ENCODE measurements at places on chromosomes 11 and 22.

DNA sequence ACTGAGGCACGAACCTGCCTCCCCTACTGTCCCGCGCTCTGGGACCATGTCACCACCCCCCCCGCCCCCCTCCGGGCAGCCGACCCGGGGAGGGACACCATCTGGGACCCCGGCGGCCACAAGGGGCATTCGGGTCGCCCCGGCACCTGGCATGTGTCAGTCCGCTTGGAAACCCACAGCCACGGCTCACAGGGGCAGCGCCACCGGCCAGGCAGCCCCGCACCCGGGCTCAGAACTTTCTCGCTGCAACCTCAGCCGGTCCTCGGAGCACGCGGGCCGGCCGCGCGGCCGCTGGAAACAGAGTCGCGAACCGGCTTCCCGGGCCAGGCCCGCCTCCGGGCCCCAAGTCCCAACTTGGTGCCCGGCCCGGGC, 159.9 kb upstream of the GRK3 start:
- no peak for DNase-seq

DNA sequence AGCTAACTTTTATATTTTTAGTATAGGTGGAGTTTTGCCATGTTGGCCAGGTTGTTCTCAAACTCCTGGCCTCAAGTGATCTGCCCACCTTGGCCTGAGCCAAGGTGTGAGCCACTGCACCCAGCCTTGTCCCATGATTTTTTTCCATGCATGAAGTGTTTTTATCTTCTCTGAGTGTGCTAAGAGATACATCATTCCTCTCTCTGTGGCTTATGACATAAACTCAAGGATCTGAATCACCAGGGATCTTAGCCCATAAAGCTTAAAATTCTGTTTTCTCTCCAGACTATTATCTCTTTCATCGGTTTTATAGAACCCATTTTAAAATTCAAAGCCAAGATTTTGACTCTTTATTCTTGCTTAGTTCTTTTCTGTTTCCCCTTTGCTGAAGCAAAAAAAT, 48.4 kb upstream of the C11orf58 start:
- no peak for DNase-seq

DNA sequence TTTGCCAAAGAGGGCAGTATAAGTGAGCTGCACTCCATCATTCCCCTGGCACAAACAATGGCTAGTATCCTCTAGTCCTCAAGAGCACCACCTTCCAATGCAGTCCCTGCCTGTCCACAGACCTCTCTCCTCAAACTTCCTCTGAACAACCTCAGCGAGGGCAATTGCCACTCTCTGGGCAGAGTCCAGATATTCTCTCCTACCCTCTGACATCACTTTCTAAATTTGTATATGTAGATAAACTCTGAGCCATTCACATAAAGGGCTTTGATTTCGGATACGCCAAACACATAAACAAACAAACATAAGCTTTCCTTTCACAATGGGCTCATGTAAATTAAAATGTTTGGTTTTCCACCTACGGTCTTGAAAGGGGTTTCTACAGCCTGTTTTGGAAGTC, 3.0 kb upstream of the SLC43A3 start:
- DNase-seq, result no peak

GRCh38 chr11:130181295-130182272, 22.0 kb downstream of the ST14 start:
- DNase-seq, result no peak

- no peak for DNase-seq
Observed at GRCh38 chr22:49983148-49984042, 22.8 kb downstream of the PIM3 start.

DNA sequence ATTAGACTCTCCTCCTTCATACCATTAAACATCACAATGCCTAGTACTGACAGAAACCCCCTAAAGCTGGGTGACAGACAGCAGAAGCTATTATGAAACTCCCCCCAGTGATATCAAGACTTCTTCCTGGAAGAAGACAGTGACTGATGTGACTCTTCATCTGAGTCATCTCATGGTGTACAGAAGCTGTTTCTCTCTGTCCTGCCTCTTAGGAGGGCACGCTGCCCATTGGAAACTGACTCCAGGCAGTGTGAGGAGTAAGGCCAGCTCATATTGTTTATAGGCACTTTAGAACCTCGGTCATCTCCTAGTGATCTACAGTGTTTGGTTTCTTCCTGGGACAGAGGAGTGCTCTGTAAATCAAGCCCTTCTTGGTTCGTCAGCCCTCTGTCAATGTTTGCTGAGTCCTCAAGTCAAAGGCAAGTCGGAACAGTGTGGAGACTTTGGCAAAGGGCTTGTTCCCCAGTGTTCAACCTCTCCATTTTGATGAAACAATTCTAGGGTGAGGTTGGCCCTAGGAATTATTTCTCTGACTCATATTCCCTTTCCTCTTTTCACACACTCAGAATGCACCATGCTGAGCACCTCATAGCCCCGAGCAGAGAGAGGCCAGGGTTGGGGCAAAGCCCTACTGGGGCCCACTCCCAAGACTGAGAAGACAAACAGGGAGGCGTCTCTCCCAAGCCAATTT, 172.5 kb upstream of the TMEM45B start:
- no peak for DNase-seq

DNA sequence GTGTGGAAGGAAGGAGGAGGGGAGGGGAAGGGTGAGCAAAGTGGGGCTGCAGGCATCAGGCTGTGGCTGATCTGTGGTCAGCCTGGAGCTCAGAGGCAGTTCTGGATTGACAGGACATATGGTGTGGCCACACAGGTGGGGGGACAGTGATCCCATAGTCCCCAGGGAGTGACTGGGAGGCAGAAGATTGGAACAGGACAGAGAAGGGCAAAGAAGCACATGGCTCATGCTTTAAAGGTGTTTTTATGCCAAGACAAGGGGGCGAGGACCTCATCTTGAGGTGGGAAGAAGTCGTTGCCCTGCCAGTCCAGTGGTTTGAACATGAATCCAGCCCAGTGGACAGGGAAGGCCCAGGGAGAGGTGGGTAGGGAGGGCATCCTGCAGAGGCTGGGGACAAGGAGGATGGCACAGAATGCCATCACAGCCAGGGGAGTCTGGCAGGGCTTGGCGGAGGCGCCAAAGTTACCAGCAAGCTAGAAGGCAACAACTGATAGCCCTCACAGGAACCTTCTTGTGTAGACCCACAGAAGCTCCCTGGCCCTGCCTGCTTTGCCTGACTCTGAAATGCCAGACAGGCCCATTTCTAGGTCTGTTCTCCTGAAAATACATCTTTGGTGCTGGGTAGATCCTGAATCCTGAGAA, 3.1 kb downstream of the BET1L start:
- DNase-seq, result peak; percentile 70

DNA sequence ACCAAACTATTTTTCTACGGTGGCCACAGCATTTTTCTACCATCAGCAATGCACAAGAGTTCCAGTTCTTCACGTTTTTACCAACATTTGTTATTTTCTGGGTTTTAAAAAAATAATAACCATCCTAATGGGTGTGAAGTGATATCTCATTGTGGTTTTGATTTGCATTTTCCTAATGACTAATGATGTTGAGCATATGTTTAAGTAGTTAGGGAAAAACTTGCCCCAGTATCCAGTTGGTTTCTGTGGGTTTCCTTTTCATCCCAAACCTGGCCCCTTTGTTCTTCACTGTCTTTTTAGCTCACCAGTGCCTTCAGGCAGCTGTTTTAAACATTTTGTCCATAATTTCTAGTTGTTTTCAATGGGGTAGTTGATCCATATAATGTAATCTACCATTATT, 14.7 kb upstream of the PTS start:
- DNase-seq, result no peak

DNA sequence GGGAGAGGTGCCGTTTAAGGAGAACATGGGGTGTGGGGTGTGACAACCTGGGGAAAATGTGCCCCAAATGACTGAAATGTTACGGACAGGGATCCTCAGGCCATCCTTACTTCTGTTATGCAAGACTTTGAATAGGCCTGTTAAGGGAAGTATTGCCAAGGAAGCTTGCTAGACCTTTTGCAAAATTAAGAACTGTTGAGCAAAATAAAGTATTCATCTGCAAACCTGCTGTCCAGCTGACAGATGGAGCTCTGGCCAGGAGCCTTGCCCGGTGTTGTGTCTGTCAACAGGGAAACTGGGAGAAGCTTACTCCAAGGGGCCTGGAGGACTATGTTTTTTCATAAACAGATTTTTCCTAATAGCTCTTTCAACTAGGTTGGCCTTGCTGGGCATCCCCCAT, 48.0 kb downstream of the FAT3 start:
- DNase-seq, result no peak

- DNase-seq, result no peak
Observed at GRCh38 chr11:131833366-131833765, 463.0 kb downstream of the NTM start.

DNA sequence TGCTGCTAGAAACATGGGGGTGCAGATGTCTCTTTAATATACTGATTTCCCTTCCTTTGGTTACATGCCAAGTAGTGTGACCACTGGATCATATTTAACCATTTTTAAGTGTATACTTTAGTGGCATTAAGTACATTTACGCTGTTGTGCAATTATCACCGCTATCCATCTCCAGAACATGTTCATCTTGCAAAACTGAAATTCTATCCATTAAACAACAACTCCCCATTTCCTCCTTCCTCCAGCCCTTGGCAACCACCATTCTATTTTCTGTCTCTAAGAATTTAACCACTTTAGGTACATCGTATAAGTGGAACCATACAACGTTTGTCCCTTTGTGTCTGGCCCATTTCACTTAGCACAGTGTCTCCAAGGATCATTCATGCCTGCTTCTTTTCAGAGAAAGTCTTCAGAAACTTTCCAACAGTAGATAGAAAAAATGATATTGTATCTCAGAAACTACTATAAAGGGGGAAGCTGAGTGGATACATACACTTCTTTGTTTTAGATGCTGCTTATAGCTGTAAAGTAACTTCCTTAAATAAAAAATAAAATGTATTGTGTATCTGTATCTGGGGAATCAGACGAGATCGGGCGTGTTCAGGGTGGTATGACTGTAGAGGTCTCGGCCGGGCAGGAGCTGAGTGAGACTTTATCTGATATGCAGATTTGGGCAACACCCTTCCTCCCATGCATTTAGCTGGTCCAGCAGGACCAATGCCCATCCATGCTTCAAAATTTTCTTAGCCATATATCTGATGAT, 44.6 kb upstream of the ZBED5 start:
- DNase-seq, result no peak

GRCh38 chr11:64089915-64090805, 54.4 kb downstream of the FLRT1 start:
- DNase-seq, result no peak

GRCh38 chr11:128841461-128842072, 25.5 kb downstream of the KCNJ1 start:
- DNase-seq, result no peak

GRCh38 chr22:27137871-27138337, 480.5 kb downstream of the MIAT start:
- DNase-seq, result no peak

DNA sequence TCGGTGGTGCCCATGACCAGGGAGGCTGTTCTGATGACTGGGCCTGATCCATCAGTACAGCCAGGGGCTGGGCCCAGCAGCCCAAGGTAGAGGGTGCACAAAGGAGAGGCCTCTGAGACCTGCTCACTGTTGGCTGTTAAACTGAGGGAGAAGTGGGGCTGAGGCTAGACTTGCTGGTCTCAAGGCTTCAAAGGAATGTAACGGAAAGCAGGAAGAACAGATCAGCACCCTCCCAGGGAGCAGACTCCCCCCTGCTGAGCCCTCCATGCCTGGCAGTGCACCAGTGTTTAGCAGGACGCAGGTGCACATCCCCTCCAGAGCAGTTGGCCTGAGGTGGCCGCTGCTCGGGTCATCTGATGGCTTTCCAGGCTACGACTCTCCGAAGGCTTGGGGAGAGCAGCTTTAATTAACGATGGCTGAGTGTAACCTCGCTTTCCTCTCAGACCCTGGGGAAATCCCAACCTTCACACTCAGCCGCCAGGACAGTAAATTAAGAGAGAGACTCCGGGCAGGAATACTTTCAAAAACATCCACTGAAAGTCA, 255.7 kb upstream of the NARS2 start:
- DNase-seq, result no peak

DNA sequence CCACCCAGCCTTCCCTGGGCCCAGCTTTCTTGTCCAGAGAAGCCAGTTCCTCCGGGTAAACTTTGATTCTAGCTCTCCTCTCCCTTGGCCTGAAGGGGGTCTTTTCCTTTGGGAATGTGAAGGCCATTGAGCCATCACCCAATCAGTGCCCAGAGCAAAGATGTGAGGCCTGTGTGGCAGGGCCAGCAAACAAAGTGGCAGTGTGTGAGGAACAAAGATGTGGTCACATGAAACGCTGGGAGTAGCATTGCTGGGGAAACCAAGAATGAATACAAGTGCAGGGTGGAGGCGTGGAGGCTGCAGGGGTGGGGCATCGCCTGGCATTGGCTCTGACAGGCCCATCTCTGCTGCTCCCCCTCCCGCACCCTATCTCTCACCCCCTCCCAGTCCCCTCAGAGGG, 91.9 kb upstream of the BID start:
- DNase-seq, result no peak

GRCh38 chr11:7268758-7269157, 17.1 kb downstream of the SYT9 start:
- DNase-seq, result no peak

DNA sequence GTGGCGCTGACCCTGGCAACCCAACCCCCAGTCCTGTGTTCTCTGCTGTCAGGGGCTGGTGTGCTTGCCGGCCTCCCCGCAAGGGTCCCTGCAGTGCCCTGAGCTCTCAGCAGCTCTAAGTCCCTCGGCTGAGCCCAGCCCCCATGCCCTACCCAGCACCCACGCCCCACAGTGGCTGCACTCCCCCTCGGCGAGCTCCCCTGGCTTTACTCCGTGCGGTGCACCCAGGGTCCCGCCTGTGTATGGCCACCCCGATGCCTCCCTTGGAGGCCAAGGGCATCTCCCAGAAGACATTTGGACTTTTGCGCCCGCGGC, 72.5 kb upstream of the SHISAL1 start:
- no peak for DNase-seq

DNA sequence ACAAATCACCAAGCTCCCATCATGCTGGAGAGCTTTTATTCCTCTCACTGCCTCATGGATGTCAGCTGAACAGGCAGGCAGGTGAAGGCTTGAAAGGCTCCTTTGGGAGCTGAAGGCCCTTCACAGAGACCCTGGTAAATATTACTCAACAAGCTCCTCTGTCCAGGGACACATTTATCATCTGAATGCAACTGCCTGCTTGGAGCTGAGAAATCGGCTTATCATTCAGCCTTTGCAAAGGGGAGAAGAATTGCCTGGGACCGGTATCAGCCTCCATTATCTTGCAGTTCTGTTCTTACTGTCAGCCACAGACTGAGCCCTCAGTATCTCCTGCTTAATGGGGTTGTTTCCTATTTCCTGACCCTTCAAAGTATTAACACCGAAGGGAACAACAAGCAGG, 113.8 kb upstream of the PITPNB start:
- no peak for DNase-seq

DNA sequence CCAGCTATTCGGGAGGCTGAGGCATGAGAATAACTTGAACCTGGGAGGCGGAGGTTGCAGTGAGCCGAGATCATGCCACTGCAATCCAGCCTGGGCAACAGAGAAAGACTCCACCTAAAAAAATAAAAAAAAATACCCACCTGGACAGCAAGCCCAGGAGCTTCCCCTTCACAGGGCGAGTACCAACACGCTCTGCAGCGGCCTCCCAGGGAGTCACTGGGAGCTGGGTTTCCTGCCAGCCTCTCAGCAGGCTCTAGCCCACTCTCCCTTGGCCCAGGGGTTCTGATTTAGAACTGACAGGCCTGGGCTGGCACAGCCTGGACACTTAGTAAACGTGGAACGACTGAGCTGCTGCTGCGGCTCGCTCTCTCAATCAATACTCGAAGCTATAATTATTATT, 2.0 kb upstream of the CABP7 start:
- no peak for DNase-seq

GRCh38 chr11:62508336-62509058, 38.1 kb downstream of the AHNAK start:
- peak; percentile 92 for DNase-seq

- DNase-seq, result no peak
Observed at GRCh38 chr11:113472471-113472870, 2.7 kb downstream of the DRD2 start.

- DNase-seq, result no peak
Observed at GRCh38 chr22:35761037-35761436, 43.4 kb downstream of the APOL5 start.

Measured in coronary artery (tissue), 2 donors.